ENCODE measurements at places on chromosomes 13 and 19.

GRCh38 chr19:11580116-11580515, 2.7 kb upstream of the ACP5 start:
- no peak for DNase-seq

GRCh38 chr19:3771906-3772455, at the start of gene RAX2:
TSS of gene RAX2 (minus strand) at chr19:3772228. CDS start at chr19:3771742, 486 bp downstream.
- DNase-seq = no peak

DNA sequence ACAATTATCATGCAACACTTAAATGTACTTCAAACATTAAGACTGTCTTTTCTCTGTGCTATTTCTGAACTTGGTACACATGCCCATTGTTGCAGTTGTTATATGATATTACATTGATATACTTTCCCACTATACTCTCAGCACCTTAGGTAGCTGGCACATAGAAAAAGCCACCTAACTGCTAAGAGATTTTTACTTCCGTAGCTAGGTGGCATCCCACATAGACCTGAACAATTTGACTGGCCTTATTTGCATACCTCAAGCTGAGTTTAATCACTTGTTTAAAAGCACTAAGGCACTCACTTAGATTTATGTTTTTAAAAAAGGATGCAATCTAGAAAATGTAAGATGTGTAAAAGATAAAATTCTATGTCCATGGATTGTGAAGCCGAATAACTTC, 194.2 kb downstream of the POU4F1 start:
- DNase-seq = no peak

GRCh38 chr19:1882089-1882785, 3.1 kb downstream of the ABHD17A start:
- DNase-seq = no peak

- DNase-seq = no peak
Measured at GRCh38 chr13:95896301-95896700, 156.9 kb downstream of the UGGT2 start.

GRCh38 chr13:111906816-111907215, 160.1 kb upstream of the SOX1 start:
- DNase-seq = no peak

- no peak for DNase-seq
Measured at GRCh38 chr19:7614859-7615741, 14.2 kb downstream of the XAB2 start.

DNA sequence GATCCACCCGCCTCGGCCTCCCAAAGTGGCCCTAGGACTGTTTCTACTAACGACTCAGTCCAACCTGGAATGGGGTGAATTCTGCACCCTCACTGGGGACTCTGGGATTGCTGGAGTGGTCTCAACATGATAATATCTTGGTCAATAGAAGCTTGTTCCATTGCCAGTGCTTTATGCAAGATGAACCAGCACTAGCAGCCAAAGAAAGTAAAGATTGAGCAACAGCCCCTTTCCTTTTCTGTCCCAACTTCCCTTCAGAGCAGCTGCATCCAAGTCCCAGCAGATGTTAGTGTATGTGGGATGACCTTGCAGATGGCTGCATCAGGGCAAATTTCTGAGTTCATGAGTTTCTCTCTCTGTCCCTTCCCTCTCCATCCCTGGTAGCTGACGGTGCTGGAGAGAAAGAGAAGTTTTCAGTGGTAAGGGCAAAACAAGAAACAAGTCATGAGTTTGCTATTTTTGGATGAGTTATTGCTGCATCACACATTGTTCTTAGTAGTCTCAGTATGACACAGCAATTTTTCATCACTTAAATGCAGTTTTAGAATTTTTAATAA, 183.6 kb upstream of the EDNRB start:
- no peak for DNase-seq

DNA sequence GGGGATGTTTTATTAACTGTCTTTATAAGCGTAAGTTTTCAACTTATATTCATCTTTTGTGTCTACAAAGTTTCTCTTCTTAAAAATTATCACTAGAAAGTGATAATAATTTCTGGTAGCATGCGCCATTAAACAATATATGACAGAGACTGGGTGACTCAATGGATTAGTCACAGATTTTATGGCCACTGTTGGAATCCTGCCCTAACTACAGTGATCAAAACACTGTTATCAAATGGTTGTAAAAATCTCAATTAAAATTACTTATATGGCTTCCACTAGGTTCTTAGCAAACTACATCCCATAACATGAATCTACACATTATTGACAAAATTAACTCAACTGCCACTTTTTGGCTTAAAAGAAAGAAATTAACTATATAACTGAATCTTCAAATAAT, 350.0 kb downstream of the DACH1 start:
- no peak for DNase-seq

- no peak for DNase-seq
Measured at GRCh38 chr13:25898991-25899390, 152.8 kb downstream of the SHISA2 start.

DNA sequence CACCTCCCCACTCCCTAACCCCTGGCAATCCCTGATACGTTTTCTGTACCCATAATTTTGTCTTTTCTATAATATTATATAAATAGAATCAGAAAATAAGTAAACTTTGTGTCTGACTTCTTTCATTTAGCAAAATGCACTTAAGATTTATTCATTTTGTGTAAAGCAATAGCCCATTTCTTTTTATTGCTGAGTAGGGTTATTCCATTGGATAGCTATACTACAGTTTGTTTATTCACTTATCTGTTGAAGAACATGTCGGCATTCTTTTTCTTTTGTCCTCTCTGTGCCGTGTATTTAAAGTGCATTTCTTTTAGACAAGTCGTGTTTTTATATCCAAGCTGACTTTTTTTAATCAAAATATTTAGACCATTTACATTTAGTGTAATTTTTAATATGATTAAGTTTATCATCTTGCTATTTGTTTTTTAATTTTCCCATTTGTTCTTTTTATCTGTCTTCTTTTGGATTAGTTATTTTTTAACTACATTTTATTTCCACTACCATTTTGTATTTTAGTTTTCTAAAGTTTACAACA, 176.4 kb upstream of the TSHZ3 start:
- DNase-seq = no peak

DNA sequence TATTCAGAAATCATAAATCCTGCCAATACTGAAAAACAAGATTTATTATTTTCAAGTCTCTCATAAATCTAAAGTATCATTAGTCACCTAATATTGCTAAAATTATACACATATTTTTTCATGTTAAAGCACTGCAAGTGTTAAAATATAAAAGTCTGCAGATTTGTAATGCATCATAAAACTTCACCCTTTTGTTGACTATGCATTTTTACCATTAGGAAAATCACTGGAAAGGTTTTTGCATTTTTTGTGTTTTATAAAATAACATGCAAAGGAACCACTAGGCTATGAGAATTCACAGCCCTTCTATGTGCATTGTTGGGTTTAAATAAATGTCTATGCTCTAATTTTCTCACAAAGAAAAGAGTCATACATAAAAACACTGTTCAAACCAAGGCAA, 407.3 kb downstream of the DACH1 start:
- DNase-seq = no peak

- no peak for DNase-seq
Measured at GRCh38 chr19:39246951-39247669, 1.5 kb downstream of the IFNL4 start.

- no peak for DNase-seq
Measured at GRCh38 chr19:16148443-16149229, 5.2 kb downstream of the HSH2D start.
